NCI-H2081 (cell line): ENCODE measurements at places on chromosomes 11 and 22.

- DNase-seq, result peak; percentile 20
Measured at GRCh38 chr11:67301951-67302516, 1.3 kb upstream of the SSH3 start.

DNA sequence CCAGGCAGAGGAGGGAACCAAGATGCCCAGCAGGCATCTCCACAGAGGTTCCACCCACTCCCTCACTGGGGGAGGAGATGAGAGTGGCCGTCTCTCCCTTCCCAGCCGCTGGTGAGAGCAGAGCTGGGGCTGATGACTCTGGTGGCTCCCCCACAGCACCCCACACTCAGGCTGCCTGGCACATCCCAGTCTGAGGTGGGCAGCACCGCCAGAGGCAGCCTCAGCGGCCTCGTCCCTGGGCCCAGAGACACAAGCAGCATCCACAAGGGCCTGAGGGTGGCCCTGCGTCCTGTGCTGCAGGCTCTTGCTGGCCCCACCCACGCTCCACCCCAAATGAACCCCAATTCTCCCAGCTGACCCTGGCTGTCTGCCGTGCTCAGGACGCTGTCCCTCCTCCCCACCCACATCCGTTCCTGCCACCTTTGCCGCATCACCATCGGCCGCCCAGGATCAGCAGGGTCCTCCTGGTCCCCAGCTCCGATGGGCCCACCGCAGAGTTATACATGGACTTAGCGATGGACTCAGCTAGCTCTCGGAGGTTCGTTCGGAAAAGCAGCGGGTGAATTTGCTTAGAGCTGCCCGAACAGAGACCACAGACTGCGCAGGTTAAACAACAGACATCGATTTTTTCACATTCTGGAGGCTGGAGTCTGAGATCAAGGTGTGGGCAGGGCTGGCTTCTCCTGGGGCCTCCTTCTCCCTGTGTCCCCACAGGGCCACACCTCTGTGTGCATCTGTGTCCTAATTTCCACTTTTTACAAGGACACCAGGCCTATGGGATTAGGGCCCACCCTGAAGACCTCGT lies 20.2 kb upstream of the CTSD start:
- no peak for DNase-seq

GRCh38 chr11:81135570-81135969 lies 1598.1 kb downstream of the FAM181B start:
- no peak for DNase-seq

DNA sequence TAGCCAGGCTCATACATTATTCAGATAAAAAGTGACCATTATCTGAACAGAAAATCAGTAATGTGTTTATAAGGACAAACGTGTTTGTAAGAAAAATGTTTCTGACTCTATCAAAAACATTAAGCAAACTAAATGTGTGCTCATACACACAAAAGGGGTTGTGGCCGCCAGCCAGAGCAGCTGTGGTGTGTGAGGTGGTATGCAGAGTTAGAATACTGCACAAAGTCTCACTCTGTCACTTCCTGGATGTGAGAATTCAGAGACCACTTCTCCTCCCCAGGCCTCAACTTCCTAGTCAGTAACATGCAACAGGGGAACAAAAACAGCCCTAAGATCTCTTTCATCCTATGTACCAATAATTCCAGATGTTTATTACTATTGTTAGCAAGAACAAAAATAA lies 9.4 kb downstream of the OR5B21 start:
- DNase-seq, result no peak

DNA sequence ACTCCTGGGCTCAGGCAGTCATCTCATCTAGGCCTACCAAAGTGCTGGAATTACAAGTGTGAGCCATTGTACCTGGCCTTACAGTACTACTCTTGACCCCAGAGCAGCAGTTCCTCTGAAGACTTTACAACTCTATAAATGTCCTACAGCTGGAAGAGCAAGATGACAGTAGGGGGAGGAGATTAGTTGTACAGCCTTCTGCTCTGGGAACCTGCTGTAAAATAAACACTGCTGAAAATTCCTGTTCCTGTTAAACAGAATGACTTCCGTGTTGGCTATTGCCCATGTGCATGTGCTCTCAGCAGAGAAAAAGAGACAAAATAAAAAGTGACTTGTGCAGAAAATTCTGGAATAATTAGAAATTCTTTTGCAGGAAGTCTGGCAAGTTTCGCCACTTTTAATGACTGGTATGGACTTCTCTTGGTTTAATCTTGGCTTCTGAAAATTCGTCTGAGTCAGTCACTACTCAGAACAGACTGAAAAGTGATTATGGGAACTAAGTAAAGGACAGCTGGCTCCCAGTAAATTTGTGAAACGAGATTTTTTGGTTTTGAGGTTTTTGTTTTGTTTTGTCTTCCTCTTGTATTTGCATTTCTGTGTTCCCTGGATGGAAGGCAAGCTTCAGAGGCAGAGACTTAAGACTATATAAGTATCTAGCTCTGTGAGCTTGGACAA lies 955.7 kb downstream of the DLG2 start:
- no peak for DNase-seq

DNA sequence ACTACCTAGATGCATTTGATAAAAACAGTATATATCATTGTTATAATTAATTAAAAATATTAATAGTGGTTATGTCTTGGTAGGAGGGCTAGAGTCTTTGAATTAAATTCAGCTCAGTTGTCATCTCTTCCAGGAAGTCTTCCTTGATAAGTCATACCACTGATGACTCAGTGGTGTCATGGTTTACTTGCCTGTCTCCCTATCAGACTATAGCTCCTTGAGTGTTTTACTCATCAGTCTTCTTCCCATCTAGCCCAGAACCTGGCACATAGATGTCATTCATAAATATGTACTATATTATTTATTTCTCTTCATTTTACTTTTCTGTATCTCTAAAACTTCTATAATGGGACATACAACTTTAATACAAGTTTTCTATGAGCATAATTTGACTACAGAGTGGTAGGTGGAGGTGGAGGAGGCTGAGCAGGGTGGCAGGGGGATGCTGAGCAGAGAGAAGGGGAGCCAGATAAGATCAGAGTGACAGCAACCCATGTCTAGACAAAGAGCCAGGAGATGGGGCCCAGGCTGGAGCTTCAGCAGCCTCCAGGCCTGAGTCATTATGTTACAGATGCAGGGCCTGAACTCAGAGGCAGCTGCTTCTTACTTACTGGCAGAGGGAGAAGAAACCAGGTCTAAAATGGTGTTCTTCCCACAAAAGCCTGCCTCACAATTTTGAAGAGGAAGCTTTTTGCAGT lies 82.3 kb upstream of the PHOX2A start:
- DNase-seq, result no peak

GRCh38 chr11:61315260-61315659 lies 17.6 kb downstream of the DDB1 start:
- DNase-seq, result no peak

GRCh38 chr11:34309965-34310364 lies 47.8 kb downstream of the ABTB2 start:
- no peak for DNase-seq

- no peak for DNase-seq
Measured at GRCh38 chr22:46402505-46402904, 67.0 kb downstream of the TRMU start.

DNA sequence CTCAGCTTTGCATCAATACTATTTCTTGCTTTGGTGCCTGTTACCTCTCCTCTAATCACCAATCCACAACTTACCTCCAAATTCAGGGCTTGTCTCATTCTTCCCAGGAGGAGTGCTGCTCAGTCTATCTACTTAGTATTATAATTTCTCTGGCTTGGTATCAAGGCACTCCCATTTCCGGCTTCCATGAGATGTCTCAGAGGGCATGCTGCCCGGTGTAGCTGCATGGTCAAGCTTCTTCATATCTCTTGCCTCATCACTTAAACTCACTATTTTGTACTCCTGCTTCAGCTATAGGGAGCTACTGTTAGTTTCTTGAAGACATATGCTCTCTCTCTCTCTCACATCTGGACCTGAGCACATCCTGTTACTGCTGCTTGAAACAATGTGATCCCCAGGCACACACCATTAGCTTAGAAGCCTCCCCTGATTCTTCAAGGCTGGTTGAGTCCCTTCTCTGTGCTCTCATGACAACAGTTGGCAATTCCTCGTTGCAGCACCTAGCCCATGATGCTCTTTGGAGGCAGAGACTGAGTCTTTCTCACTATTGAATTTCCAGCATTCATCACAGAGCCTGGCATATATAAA lies 182.8 kb upstream of the SYN3 start:
- DNase-seq, result no peak

GRCh38 chr11:133172349-133172748 lies 360.0 kb downstream of the OPCML start:
- no peak for DNase-seq

DNA sequence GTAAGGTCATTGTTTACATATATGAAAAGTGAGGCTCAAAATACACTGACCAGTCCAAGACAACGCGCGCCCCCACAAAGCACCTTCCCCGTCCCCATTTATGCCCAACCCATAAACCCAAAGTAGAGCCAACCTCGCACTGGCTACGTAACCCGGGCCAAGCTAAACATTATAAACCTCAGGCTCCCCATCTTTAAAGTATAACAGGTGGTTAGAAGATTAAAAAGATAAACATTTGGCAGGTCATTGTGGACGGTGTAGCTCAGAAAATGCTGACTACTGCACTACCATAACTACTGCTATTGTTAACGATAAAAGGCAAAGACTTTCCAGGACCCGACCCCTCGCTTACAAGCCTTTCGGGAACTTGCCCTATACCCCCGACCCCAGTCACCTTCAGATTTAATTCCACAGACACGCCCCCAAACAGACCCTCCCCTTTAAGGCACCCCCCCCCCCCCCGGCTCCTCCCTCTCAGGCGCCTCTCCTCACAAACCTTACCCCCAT lies 470 bp downstream of the NUMA1 start:
- DNase-seq, result no peak

- peak; percentile 72 for DNase-seq
Measured at GRCh38 chr11:120335556-120335907, 681 bp upstream of the ARHGEF12 start.

DNA sequence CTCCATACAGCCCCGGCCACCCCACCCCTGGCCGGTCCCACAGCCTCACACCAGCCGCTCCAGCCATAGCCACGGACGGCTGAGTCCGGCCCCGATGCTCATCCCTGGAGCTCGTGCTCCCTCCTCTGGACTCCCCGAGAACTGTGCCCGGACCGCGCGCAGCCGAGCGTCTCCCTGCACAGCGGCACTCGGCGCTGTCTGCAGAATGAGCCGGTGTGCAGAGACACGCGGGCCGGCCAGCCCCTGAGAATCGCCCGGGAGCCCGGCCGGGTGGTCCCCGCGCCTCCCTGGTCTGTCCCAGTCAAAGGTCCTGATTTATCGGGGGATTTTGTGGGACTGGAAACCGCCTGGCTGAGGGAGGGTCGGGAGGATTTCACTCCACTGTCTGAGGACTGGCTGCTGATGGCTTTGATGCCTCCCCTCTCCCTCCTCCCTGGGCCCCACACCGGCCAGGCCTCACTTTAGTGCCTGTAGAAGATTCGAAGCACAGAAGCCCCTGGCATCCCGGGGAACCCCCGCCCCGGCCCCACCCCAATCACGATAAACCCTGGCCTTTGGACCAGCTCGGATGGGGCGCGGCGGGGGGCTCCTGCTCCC lies 102.7 kb downstream of the BRD1 start:
- peak; percentile 65 for DNase-seq

DNA sequence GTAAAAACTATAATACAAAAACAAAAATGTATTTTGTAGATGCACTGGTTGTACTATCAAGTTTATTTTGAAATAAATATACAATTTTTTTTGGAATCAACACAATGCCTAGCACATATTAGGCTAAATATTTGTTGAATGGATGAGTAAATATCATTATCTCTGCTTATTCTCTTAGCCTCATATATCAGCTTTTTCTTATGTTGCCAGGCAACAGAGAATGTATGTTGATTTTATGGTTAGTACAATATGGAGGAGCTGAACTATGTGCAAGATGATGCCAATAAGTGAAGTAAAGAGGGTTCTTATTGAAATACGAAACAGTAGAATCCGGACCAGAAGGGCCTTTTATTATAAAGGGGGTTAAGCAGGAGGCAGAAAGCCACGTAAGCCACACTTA lies 94.9 kb downstream of the FAR1 start:
- DNase-seq, result no peak

- no peak for DNase-seq
Measured at GRCh38 chr11:1041149-1041467, 4.6 kb upstream of the MUC6 start.

GRCh38 chr22:48161298-48161697 lies 1398.8 kb downstream of the TBC1D22A start:
- no peak for DNase-seq

DNA sequence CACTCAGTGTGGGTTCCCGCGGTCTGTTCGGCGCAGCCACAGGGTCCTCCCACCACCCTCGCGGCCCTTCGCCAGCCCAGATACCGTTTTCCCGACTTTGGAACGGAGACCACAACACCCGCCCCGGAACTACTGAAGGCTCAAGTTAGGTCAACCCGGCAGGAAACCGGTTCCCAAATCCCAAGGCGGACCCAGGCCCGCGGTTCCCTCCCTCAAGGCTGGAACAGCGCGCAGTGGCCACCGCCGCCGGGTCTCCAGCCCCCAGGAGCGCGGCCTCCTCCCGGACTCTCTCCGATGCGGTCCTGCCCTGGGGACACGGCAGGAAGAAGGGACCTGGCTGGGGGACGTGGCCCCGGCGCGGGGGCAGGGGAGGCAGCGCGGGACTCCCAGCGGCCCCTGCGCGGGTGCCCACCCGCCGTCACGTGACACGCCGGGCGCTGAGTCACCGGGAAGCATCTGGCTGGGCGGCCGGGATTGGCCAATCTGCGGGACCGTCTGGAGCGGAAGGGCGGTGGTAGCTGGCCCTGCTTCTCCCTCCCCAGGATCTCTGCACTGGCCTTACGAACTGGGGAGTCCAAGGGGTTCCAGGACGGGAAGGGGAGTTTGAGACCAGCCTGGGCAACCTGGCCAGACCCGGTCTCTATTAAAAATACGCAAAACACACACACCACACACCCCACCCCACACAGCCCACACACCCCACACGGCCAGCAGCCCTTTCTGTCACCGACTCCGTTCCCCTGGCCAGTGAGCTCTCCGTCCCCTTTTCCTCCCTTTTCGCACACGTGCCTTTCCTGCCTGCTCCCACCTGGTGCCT lies 21.5 kb upstream of the MALAT1 start:
- peak; percentile 96 for DNase-seq

GRCh38 chr11:12968101-12968500 lies 41.0 kb upstream of the RASSF10 start:
- DNase-seq, result no peak

DNA sequence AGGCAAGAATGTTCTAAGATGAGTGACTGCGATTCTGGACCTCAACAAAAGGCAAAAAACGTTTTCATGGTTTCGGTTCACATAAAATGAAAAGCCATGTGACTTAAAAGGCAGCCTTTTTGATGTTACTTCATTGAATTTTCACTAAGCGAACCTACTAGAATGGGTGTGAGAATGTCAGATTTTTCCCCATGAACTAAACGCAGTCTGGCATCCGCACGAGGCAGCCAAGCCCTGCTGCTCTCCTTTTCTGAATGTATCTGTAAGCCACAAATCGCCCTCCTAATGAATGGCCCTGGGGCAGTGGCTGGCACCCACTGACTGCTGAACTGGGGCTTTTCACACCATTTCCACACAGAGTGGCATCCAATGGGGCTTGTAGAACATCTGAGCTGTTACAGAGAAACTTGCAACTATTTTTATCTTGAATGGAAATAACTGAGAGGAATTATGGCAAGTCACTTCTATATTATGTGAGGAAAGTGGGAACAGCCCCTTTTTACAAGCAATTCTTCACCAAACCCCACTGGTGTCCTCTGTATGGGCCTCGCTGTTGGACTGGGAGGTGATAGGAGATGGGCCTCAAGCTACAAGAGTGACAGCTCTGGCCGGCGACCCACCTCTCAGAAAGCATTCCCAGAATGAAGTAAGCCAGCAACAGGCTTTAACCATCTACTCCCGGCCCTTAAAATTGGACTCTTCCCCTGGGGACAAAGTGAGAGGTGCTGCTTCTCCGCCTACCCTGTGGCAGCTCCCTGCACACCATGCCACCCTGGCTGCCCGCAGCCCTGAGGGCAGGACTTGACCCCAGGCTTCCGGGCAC lies 29.4 kb downstream of the PPP2R1B start:
- no peak for DNase-seq
